ENCODE measurements at places on chromosomes 11 and 22.

GRCh38 chr11:113444502-113445123 lies 30.6 kb downstream of the DRD2 start:
- DNase-seq = no peak

- DNase-seq = peak; percentile 88
Observed at GRCh38 chr11:35146074-35146521, 7.1 kb downstream of the CD44 start.

DNA sequence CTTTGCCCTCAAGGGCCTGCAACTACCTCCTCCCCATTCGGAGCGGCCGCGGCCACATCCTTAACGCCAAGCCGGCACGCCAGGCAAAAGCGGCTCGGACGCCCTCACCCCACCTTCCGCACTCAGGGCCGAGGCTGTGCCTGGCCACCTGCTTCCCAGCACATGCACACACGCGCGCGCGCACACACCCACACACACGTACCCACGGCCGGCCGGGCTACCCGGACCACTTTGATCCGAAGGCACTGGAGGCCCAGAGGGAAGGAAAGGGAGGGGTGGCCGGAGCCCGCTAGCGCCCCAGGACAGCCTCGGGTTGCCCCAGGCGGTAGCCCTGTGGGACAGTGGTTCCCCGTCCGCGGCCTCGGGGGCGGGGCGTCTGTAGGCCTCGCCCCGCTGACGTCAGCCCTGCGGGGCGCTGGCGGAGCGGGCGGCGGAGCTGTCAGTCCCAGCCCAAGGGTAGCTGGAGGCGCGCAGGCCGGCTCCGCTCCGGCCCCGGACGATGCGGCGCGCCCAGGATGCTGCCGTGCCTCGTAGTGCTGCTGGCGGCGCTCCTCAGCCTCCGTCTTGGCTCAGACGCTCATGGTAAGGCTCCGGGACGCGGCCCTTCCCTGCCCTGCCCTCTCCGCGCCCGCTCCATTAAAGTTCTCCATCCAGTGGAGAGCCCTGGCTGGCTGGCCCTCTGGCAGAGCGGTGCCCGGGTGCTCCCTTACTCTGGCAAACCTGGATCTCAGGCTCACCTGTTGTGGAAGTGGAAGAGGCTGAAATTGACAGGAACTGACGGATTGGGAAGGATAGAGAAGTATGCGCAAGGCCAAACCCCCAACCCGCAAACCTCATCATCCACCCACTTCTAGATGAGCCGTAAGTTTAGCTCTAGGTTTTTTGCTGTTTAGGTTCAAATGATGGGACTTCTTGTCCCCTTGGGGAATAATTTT lies at the start of gene IL10RA:
Gene IL10RA, plus strand, starts transcription at position 442 of the 935 bp plus-strand sequence. Its CDS starts 74 bp downstream, at position 516.
- DNase-seq = peak; percentile 71

- DNase-seq = no peak
Observed at GRCh38 chr11:4184163-4184916, 89.7 kb downstream of the RRM1 start.

DNA sequence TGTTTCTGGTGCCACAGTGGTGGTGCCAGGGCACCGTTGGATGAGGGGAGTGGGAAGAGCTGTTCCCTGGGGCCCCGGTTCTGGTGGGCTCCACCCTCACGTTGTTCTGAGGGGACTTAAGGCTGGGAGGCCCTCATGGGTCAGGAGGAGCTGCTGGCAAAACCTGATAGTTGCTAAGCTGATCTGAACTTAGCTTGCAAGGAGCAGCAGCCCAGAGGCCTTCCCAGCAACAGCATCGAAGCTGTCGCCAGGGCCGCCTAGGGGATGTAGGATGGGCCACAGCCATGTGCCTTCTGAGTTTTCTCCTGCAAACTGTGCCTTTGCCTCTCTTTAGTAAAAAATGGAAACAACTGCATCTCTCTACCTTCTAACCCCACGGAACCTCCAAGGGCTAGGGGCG lies 240.2 kb downstream of the TBC1D22A start:
- no peak for DNase-seq

GRCh38 chr11:45180848-45181192 lies 34.4 kb downstream of the PRDM11 start:
- DNase-seq = peak; percentile 11

DNA sequence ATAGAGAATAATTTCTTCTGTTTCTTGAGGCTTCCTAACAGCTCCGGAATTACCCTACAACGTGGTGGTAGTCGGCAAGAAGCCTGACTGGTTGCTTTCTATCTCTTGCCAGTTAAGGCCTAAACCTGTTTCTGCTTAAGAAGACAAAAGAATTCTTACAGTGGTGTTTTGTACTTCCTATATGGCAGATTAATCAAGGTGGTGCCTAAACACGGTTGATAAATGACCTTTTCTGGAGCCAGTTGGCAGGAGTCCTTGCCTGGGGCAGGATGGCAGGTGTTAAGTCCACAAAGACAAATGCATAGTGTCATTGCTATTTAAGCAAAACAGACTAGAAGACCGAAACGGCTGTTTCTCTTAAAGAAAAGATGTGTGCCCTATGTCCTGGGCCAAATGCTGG lies 9.9 kb downstream of the GVQW3 start:
- DNase-seq = no peak

DNA sequence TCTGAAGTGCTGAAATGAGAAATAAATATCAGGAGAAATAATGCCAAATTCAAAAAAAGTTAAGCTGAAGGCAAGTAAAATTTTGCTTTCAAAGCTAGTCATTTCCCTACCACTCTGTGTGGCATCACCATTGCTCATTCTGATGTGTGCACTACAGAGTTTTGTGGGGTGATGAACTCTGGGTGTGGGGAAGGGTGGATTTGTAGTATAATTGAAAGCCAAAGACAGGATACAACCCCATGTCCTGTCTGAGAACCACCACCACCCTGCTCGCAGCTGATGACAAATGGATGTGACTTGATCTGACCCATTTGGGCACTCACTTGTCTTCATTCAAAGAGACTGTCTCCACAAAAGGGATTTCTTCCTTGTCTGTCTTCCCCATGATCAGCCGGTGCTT lies 19.3 kb upstream of the TMEM9B start:
- no peak for DNase-seq

DNA sequence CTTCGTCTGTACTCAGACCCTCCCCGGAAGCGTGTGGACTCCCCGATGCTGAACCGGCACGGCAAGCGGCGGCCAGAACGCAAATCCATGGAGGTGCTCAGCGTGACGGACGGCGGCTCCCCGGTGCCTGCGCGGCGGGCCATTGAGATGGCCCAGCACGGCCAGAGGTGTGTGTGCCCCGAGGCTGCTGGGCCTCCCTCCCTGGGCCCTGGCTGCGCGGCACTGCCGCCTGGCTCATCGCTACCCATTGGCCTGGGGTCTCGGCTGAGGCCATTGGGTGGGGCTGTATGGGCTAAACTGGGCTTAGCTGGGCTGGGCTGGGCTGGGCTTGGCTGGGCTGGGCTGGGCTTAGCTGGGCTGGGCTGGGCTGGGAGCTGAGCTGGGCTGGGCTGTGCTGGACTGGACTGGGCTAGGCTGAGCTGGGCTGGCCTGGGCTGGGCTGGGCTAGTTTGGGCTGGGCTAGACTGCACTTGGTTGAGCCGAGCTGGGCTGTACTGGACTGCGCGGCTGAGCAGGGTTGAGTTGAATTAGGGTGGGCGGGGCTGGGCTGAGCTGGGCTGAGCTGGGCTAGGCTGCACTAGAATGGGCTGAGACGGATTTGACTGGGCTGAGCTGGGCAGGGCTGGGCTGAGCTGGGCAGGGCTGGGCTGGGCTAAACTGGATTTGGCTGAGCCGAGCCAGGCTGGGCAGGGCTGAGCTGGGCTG lies 40.7 kb downstream of the MOB2 start:
- no peak for DNase-seq

DNA sequence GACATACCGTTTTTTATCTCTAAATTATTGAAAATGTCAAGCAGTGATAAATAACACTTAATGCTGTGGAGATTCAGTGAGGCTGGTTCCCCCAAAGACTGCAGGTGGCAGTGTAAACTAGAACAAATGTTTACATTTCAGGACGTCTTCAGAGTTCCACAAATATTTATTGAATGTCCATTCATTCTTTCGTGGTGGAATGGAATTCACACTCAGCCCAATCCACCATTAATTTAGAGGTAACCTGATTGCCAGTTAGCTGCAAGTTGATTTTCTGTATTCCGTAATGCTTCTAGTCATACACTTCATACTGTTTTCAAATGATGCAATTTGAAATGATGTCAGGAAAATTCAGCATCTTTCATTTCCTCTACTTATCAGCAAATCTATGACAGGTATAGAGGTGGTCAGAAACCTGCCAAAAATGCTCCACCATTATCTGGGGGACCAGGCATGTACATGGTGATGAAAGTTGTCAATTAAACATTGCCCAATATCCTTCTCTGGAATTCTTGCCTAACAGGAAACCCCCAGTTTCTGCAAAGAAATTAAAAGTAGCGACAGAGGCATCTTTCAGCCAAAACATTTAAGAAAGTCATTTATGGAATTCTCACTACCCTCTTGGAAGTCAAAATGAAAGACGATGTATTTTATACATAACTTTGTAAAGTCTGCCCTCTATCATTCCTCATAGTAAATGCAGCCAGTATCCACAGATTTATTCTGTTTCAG lies 94.3 kb upstream of the BMAL1 start:
- no peak for DNase-seq

DNA sequence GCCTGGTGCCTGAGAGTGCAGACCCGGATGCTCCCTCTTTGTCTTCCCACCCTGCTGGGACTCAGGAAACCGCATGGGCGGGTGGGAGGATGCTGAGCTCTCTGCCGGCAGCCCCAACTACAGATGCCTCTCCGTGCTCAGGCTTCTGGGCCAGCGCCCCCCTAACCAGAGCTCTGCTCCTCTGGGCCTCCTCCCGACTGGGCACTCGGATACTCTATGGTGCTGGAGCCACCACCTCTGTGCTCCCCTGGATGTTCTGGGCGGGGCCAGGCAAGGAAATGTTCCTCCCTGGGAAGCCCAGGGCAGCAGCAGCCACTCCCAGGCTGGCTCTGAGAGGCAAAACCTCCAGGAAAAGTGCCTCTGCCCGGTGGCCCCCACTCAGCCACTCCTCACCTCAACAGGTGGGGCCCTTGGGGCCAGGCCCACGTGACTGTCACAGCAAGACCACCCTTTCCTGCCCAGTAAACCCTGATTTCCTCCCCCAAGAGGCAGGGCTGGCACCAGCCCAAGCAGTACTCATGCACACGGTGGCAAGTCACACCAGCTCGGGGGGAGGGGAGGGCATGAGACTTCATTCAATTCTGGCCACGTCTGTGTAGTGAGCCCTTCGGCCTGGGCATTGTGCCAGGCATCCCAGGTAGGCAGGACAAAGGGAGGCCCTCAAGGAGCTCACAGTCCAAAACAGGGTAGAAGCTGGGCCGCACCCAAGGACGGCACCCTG lies 54.7 kb upstream of the TCF20 start:
- DNase-seq = no peak

DNA sequence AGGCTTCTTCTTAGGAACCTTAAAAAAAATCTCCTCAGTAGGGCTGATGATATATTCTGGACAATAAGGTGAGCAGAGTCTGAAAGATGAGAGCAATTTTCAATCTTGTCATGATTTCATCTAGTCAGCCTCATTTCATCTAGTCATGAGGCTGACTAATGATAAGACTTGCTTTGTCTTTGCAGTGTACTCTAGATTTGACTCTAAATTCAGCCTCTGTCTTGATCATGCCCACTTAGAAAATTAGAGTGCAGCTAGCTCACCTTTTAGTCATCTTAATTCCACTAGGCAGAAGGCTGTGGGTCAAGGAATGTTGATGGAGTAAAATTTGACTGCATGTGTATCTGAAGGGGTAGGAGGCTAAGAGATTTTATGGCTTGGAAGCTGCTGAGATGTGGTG lies 5.5 kb downstream of the EHF start:
- no peak for DNase-seq

DNA sequence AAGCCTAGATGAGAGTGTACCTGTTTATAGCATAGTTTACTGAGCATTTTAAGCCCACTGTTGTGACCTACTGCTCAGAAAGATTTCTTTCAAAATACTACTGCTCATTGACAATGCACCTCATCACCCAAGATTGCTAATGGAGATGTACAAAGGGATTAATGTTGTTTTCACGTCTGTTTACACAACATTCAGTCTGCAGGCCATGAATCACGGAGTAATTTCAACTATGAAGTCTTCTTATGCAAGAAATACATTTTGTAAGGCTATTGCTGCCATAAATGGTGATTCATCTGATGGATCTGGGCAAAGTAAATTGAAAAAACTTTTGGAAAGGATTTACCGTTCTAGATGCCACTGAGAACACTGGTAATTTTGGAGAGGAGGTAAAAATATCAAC lies 112.9 kb downstream of the KIF18A start:
- DNase-seq = no peak

DNA sequence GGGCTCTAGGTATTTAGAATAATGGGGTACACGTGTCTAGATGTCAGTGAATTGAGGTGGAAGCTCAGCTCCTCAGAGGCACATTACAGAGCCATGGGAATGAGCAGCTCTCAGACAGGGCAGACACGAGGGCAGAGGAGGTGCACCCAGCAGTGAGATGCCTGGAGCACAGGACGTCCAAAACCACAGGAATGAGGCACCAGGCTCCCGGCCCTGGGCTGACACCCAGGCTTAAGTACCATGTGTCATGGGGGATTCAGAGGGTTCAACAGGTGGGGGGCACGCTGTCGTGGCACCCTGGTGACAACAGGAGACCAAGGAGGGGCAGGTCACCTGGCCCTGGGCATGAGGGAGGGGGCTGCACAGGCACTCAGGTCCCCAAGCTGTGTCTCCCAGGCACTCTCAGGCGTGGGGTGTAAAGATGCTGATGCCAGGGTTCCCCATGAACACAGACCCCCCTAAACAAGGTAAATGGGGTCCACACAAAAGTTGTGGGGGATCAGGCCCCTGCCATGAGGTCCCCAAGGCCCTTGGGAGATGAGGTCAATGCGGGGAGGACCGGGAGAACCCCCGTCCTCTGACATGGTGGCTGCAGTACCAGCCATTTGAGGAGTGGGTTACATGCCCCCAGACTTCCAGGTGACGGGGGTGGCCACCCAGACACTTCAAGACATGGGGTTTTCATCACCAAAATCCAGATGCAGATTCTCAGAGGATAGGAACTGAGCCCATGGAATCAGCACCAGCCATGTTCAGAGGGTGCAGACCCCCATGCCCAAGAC lies 5.6 kb upstream of the SYT8 start:
- no peak for DNase-seq

DNA sequence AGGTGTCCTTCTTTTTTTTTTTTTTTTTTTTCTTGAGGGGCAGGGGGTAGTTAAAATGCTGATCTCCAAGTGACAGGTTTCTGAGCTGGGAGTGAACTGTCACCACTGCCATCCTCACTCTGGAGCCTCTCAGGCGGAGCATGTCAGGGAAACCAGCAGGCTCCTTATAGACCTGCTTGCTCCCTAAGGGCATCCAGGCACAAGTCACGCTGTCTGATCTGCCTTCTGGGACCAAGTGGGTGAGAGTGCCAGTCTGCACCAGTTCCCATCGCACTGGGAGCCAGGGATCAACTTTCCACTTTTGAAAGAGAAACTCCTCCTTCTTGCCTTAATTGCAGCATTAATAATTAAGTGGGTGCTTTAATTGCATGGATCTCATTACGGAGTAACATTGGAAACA lies 537.9 kb upstream of the CADM1 start:
- no peak for DNase-seq

DNA sequence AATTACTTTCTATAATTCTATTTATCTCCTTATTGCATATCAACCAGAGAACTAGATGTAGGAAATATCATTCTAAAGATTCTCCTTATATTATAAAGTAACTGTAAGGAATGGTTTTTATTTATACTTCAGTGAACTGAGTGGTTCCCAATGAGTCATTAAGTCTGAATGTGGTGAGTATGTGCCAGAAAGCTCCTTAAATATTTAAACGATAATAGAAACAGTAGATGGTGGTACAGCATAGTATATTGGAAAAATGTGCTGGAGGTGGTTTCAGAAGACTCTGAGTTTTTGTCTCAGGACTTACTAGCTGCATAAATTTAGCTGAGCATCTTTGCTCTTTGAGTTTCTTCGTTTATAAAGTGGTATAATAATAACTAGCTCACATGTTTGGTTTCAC lies 653.5 kb downstream of the FAM181B start:
- DNase-seq = no peak

Measured in stimulated activated naive CD4-positive, alpha-beta T cell treated with Interleukin-2 at 50 U/mL for 16 hours (primary cell).